ENCODE measurements at places on chromosomes 7 and 10.

- no peak for DNase-seq
Observed at GRCh38 chr10:78749898-78750297, 318.9 kb upstream of the ZMIZ1 start.

GRCh38 chr7:121262221-121262620 lies 66.6 kb upstream of the WNT16 start:
- no peak for DNase-seq

GRCh38 chr10:83287374-83287773 lies 851.9 kb upstream of the GHITM start:
- no peak for DNase-seq

DNA sequence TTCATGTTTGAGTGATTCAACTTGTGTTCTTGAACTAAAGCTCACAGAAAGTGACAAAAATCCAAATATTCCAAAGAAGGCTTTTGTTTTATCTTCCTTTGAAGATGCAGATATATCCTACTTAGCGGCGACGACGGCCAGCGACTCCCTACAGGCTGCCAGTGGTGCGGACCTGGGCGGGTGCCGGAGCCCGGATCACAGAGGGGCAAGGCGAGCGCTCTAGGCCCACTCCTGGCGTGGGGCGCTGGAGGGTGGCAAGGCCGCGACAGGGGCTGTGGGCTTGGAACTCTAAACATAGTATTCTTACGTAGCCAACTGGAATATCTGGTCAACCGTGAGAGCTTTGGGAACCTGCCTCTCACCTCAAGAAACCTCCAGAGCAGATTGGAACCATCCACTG lies 914 bp upstream of the GIMAP7 start:
- no peak for DNase-seq

DNA sequence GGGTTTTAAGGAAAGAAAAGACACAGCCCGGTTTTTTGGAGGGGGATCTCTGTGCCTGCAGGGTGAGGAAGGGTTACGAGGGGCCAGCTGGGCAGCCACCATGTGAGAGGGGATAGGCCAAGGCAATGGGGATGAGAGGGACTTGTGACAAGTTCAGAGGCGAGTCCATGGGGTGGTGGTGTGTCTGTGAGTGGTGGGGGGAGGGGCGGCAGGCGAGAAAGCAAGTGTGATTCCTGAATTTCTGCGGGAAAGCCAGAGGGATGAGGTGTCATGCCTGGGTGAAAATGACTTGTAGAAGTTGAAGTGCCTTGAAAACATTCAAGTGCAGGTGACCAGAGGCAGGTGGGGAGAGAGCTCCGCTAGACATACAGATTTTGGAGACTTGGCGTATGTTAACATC lies 61.0 kb upstream of the RNF32 start:
- DNase-seq = no peak

- DNase-seq = peak; percentile 89
Observed at GRCh38 chr10:2968401-2969058, 98.8 kb upstream of the PFKP start.

GRCh38 chr7:143259765-143260164 lies 3.5 kb upstream of the GSTK1 start:
- DNase-seq = no peak
